ENCODE measurements at places on chromosomes 3 and 15. TPM values are rescaled to one million over a fixed set of nuclear protein-coding genes. Genes with fewer than 3 reads are reported as not detected.

Gene ACOX2
- 19.7 TPM for polyA plus RNA-seq

Gene SHC4
- polyA plus RNA-seq, result 0.12 TPM

Gene UROC1
- polyA plus RNA-seq, result not detected

Gene ATP13A5
- 0.26 TPM for polyA plus RNA-seq

Gene PLA2G4D
- polyA plus RNA-seq, result 4.5 TPM

Gene SLITRK3
- polyA plus RNA-seq, result 0.94 TPM

Gene UBP1
- polyA plus RNA-seq, result 21.3 TPM

Gene RBPMS2
- polyA plus RNA-seq, result 7.9 TPM

Gene TMEM40
- 277 TPM for polyA plus RNA-seq

Gene ACTC1
- polyA plus RNA-seq, result 1.0 TPM

Gene CHRD
- polyA plus RNA-seq, result 3.0 TPM

Gene ARID3B
- polyA plus RNA-seq, result 5.0 TPM

Gene IL17RE
- polyA plus RNA-seq, result 24.9 TPM

Gene CDHR4
- polyA plus RNA-seq, result 0.04 TPM

Gene TMC3
- polyA plus RNA-seq, result not detected

Gene SEMA6D
- polyA plus RNA-seq, result 0.40 TPM

Gene SQOR
- 88.4 TPM for polyA plus RNA-seq

Gene XCR1
- 0.34 TPM for polyA plus RNA-seq

Gene EPHB1
- polyA plus RNA-seq, result 0.38 TPM

Gene FBXW12
- 0.08 TPM for polyA plus RNA-seq

Gene C3orf70
- 0.49 TPM for polyA plus RNA-seq

Gene ST8SIA2
- polyA plus RNA-seq, result 0.02 TPM

Gene COL6A5
- 0.15 TPM for polyA plus RNA-seq

Gene SATB1
- polyA plus RNA-seq, result 6.2 TPM

Gene AHSG
- 0.06 TPM for polyA plus RNA-seq

Gene RAD54L2
- polyA plus RNA-seq, result 1.9 TPM

Gene OR5AC2
- not detected for polyA plus RNA-seq

Gene SKOR1
- polyA plus RNA-seq, result 0.12 TPM

Gene CCR8
- not detected for polyA plus RNA-seq

Gene STAC
- polyA plus RNA-seq, result 0.49 TPM

All from esophagus (tissue), 2 donors.